ENCODE measurements at places on chromosomes 4 and X.

DNA sequence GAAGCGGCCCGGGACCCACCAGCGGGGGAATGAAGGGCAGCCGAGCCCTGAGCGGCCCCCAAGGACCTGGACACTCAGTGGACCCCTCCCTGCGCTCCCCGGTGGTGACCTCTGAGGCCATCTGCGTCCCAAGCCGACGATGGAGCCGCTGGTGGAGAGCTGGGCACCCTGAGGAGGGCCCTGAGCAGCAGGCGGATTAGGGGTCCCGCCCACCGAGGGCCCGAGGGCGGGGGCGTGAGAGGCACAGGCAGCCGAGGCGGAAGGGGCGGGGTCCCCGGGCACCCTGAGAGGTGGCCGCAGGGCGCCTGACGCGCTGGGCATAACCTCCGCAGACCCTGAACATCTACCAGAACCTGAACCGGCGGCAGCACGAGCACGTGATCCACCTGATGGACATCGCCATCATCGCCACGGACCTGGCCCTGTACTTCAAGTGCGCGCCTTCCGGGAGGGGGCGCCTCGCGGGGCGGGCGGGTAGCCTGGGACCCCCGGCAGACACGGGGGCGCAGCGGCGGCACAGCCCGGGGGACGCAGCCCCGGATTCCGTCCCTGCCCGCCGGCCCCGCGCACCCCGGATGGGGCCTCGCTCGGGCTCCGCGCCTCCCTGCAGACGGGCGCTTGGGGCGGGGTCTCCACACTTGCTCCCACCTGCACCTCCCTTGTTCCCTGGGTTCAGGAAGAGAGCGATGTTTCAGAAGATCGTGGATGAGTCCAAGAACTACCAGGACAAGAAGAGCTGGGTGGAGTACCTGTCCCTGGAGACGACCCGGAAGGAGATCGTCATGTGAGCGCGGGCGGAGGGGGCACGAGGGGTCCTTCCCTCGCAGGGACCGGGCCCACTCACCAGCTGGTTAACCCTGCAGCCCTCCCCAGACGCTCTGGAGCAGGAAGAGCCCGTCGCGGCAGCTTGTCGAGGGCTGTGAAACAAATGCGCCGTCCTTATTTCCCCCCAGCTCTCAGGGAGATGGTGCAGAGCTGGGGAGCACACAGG lies 10.3 kb downstream of the ATP5ME start:
- peak; percentile 75 for DNase-seq

DNA sequence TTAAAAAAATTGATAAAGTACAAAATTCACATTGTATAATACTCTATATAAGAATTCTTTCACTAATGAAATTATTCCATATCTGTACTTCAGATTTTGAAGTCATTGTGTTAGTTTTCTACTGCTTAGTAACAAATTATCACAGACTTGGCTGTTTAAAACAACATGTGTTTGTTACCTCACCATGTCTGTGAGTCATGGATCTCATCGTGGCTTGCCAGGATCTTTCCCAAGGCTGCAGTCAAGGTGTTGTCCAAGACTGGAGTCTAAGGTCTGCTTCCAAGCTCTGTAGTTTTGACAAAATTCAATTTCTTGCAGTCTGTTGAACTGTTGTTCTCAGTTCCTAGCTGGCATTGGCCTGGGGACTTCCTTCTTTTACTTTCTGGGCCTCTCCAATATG lies 1286.9 kb downstream of the ADGRL3 start:
- no peak for DNase-seq

DNA sequence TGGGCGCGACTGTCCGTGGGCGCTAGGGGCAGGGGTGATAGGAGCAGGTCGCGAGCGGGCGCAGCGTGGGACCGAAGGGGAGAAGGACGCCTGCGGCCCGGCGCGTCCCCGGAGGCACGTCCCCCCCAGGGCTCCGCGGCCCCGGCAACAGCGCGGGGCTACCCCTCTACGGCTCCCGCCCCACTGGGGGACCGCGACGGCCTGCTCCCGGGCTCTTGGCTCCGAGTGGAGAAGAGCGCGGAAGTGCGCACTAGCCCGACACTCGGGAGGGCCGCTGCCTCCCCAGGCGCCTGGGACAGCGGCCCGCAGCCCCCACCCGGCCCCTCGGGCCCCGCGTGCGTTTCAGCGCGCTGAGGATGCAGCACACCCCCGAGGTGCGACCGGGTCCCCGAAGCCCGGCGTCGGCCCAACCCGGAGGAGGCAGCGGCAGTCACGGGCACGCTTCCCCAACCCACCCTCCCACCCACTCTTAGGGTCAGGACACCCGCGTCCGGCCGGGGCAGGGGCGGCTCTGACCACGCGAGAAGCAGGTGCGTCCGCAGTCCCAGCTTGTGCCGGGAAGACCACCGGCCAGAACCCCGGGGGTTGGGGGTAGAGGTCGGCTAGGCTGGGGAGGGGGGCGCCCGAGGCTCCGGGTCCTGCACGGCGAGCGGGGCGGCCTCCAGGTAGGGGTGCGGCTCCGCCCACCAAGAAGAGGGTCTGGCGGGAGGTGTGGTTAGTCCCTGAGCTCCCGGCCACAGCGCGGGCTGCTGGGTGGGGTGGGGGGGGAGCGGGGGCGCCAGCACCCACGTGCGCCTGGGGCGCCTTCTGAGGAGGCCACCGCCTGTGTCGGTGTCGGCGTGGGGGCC lies 18.5 kb upstream of the NAT8L start:
- no peak for DNase-seq

GRCh38 chr4:48603366-48604003 lies 113.4 kb downstream of the ZAR1 start:
- DNase-seq, result no peak

GRCh38 chrX:83771664-83772063 lies 89.3 kb upstream of the CYLC1 start:
- no peak for DNase-seq

DNA sequence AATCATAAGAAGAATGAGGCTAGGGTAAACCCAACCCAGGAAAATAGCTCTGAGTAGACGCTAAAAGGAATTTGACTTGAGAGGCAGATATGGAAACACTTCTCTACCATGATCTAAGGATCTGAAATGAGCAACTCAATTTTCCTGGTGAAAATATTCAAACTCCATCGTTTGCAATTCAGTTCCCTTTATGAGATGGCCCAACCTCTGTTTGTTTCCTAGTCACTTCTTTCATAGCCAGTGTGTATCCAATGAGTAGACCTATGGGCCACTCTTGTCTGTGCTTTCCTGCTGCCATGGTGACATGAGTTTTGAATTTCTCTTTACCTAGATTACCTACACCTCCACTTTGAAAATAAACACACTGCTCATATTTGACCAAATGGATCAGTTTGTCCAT lies 176.2 kb upstream of the GPRIN3 start:
- no peak for DNase-seq

DNA sequence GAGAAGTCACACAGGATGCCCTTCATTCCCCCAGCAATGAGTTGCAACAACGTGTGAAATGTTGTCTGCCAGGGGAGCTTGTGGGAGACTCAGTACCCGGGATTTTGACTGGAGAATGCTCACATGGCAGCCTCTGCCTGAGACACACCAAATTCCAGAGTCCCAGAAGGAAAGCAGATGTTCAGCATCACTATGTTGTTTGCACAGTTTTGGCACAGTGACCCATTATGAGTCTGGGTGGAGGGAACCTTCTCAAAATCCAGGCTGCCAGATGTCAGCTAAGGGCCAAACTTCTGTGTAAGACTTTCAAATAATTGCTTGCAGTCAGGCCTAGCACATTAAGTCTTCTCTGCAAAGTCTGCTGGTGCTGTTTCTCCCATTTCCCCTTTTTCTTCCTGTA lies 1029.7 kb upstream of the TENM3 start:
- DNase-seq, result no peak

DNA sequence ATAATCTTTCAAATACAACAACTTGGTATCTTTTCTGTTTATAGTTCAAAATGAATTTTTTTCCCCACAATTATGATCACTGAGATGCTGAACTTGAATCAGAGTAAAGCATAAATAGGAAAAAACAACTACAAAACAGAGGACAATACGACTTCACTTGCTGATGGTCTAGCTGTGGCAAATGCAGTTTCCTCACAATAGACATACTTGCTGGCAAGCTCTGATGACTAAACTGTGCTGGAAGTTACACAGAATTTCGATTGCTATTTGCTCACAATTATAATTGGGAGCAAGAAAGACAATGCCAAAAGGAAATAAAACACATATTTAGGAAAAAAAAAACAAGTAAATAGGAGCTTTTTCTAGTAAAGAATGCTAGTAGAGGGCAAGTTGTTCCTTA lies 14.7 kb downstream of the VEGFC start:
- no peak for DNase-seq

- no peak for DNase-seq
Measured at GRCh38 chr4:84837751-84838150, 128.7 kb downstream of the WDFY3 start.

- DNase-seq, result no peak
Measured at GRCh38 chrX:68703369-68703768, 55.9 kb downstream of the STARD8 start.

DNA sequence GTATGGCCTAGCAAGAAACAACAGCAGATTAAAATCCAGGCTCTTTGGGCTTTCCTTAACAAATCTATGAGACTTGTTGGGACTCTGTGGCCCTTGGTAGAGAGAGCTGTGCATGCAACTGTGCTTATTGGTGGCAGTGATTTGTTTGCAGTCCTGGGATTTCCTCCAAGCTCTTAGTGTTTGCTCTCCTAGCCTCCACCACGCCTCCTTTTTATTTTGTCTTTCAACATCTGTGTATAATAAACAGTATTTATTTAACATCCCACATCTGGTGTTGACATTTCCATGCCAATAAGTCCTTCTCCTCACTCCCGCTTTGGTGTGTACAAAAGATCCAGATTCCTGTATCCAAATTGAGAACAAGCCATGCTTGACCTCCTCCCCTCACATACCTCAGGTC lies 3.1 kb downstream of the TNMD start:
- DNase-seq, result no peak
